Retina (tissue), 1 donor: ENCODE measurements at places on chromosomes 4 and X.

- no peak for DNase-seq
These were observed 131.6 kb downstream of the DHRSX start for GRCh38 chrX:2369206-2369605.

- DNase-seq, result no peak
These were observed 72.8 kb downstream of the DHX15 start for GRCh38 chr4:24511371-24512063.

DNA sequence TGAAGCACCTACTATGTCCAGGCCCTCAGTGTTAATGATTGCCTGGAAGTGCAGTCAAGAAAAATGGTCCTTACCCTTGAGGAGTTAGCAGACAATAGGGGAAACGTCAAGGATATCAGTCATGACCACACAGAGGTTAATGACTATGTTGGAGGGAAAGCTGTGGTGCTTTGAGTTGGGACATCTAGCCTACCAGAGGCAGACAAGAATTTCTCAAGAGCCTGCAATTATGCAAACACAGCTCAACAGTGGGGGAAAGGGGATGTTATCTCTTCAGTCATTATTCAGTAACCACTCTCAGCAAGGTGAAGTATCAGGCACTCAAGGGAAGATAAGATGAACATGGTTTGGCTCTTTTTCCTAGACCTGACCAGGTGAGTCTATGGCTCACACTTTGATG lies 7.0 kb upstream of the FGFBP1 start:
- no peak for DNase-seq

DNA sequence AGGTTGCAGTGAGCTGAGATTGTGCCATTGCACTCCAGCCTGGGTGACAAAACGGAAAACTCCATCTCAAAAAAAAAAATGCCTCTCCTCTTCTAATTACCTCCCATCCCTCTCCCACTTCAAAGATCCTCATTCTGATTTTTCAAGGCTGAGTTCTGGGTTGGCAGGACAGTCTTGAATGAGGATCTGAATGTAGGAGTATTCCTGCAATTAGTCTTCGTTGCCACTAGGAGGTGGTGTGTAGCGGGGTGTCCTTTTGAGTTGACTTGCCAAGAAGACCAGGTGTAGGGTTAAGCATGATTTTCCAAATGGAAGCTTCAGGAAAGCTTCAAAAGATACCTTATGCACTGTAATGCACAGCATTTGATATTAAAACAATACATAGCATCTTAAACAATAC lies 169.9 kb downstream of the ASMT start:
- no peak for DNase-seq

- DNase-seq, result no peak
These were observed 73.5 kb upstream of the ZFP42 start for GRCh38 chr4:187921946-187922623.
